ENCODE measurements at places on chromosomes 13 and 19. TPM values are rescaled to one million over a fixed set of nuclear protein-coding genes. Genes with fewer than 3 reads are reported as not detected.

DNA sequence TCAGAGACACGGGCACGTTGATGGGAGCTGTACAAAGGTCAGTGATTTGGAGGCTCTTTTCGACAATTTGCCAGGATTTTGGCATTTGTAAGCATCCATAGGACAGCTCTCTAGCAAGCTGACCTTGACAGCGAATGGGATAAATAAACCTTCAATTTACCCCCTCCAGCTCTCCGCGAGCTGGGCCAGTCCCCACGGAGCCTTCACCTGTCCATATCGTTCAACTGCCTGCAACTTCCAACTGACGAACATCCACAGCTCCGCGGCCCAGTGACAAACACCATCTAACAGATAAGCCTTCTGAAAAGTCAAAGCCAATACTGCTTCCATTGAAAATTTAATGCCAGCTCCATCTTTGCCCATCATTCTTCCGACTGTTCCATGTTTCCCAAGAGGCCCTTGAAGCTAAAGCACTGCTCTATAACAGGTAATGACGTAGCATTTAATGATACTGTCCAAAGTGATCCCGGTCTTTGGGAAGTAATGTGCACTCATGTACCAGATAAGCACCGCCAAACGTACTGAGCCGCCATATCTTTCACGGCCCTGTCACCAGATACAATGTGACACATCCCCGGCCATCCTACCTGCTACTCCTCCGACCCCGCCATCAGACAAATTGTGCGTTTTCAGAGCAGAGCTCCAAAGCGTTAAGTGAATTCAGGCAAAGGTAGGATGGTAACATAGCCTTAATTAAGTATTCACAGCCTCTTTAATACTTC lies 365.3 kb upstream of the ZNF507 start:
- no peak overlapping the region for H3K4me3 ChIP-seq
- H3K27ac ChIP-seq = no peak overlapping the region
- H3K36me3 ChIP-seq = no peaks in the 10 kb centered on the region
- DNase-seq = no peak
- no peaks in the 10 kb centered on the region for H3K27me3 ChIP-seq

DNA sequence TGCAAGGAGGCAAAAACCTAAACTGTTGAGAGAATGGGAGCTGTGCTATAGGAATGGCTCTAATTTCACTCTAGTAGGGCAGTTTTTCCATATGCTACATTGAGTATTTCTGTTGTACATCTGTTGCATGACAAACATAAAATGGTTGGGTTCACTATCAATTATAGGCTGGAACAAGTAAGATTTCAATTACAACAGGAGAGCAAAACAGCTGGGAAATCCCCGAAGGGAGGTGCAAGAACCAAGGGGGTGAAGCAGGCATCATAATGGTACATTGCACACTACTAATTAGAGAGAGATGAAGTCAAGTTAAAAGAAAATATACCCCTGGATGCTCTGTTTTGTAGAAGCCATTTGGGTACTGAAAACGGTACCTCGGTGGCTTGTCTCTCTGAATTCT lies 389.5 kb downstream of the PCDH9 start:
- H3K27me3 ChIP-seq = no peaks in the 10 kb centered on the region
- DNase-seq = no peak
- no peak overlapping the region for H3K27ac ChIP-seq
- peaks cover 5% of the 10 kb centered on the region for H3K4me1 ChIP-seq
- H3K36me3 ChIP-seq = no peaks in the 10 kb centered on the region
- H3K4me3 ChIP-seq = no peak overlapping the region

ANKRD10 gene
- total RNA-seq = 176 TPM

ZNF211 gene
- 14.3 TPM for total RNA-seq

OR7D2 gene
- not detected for total RNA-seq

DNA sequence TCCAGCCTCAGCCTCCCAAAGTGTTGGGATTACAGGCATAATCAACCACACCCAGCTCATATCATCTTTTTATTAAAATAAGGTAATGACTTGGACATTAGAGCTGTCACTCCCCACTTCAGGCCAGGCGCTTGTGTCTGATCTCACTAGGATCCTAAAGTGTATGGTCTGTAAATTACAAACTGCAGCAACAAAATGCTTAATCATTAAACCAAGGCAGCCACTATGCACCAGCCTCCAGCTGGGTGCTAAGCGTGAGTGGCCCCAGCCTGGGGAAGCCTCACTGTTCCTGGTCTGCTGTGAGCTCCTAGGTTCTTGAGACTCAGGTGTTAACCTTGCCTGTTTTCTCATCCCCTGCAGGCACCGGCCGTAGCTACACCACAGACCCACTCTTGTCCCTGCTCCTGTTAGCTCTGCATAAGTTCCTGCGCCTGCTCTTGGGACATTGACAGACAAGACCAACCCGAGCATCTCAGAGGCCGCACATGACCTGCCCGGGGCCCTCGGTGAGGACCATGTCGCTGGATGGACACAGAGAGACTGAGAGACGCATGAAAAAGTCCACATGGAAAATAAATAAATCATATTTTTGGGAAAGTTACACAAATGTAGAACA lies 37.8 kb downstream of the VSTM2B start:
- peaks cover 8% of the 10 kb centered on the region for H3K27me3 ChIP-seq
- peaks cover 8% of the 10 kb centered on the region for H3K36me3 ChIP-seq
- no peak overlapping the region for H3K4me3 ChIP-seq

Measured in WTC11 (cell line).